ENCODE measurements at places on chromosomes 3 and 15. TPM values are rescaled to one million over a fixed set of nuclear protein-coding genes. Genes with fewer than 3 reads are reported as not detected.

- DNase-seq, result no peak
These were observed 80.2 kb downstream of the PPARG start for GRCh38 chr3:12369029-12369428.

The LRRC34 gene
- 6.0 TPM for total RNA-seq

DNA sequence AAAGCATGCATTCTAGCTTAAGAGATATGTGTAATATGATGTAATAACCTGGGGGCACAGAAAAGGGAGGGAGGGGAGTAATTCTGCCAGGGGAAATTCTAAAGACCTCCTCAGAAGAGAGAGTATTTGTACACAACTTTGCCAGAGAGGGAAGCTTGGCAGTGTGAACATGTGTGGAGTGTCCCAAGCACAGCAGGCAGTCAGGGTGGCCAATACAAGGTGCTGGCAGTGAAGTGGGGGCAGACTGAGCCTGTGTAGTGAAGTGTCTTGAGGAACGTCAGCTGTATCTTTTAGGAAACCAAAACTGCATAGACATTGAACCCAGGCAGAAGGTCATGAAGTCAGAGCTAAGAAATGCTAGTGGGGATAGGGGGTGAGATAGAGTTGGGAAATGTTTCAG lies 29.7 kb upstream of the TMEM42 start:
- no peak for DNase-seq

- DNase-seq, result no peak
These were observed 99.4 kb downstream of the ERC2 start for GRCh38 chr3:56368846-56369245.

The ANKRD63 gene
- total RNA-seq, result 1.2 TPM

The ROBO2 gene
- total RNA-seq, result 11.7 TPM

GRCh38 chr3:75380276-75380771 lies 283.8 kb upstream of the FRG2C start:
- DNase-seq, result no peak

The ADGRG7 gene
- not detected for total RNA-seq

The SH3GL3 gene
- 8.0 TPM for total RNA-seq

DNA sequence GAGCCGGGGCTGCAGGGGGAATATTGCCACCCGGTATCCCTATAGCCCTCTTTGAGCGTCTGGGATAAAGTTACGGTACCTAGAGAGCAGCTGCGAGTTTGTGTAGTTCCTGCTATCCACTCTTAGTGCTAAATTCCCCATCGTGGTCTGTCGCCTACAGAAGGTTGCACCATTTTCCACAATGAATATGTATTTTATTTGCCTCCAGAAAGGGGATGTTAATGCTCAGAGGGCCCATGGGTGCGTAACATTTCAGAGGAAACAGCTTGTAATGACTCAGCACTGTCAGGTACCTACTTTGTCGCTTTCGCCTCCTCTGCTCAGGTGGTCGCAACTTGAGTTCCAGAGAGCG lies 1.1 kb downstream of the SLCO3A1 start:
- DNase-seq, result no peak

DNA sequence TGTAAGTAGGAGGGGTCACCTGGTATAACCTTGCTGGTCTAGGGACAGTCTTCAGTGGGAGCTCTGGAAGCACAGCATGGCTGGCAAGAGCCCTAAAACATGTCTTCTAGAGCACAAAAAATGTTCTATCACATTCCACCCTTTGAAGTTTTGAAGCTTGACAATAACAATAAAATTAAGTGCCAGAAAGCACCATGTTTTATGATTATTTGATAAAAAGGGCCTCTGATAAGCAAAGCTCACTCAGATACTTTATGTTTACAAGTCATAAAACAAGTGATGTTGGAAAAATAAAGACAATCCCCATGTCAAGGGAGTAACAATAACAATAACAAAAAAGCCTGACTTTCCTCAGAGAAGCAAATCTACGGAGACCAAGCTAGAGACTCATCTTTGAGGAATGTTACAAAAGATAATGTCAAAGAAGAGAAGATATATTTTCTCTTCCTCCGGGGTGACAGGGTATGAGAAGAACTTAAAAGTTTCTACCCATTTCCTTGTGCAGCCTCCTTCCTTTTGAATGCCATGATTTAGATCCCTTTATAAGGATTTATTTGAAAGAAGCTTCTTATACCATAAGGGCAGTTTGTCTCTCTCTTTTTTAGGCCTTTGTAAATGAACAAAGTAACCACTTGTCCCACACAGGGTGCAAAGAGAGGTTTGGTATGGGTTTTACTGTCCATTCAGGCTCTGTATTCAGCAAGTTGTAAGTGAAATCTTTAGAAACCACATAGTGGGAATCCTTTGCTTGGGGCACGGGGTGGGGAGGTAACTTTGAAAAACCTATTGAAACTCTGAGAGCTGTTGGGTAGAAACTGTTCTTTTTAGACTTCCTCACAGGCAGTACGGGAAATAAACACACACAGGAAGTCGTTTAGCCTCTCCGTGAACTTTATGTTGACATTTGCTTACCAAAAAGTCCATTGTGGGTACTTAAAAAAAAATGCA lies 109.6 kb upstream of the RBMS3 start:
- DNase-seq, result no peak

- no peak for DNase-seq
These were observed 179.7 kb downstream of the ATP10A start for GRCh38 chr15:25683415-25683814.
